ENCODE measurements at places on chromosomes 6 and 20.

DNA sequence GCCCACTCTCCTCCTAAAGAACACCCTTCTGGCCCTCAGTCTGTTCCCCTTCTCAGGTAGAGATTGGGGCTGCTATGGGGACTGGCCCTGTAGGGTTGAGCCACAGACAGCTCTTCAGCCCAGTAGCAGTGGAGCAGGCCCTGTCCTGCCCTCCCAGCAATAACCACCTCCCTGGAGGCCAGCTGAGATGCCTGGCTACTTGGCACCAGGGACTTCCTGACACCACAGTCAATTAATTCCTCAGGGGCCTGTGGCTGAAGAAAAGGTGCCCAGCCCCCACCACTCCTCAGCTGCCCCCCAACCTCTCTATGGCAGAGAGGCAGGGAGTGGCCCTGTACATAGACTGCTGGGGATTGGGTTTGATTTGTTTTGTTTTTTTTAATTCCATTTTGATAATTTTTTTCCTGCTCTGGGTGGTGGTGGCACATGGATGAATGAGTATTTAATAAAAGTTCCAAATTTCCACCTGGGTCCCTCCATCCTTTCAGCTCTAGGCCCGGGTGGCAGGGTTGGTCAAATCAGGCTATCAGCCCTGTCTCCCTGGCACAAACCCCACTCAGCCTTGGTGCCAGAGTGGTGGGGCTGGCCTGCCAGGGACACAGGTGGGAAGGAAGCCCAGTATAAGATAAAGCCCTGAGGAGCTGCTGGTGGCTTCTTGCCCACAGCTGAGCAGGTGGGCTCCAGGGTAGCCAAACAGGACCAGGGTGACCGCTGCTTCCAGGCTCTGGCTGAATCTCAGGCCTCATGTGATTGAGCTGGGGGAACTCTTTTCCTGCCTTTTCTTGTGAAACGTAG, 1.9 kb upstream of the DEF6 start:
- no peak for DNase-seq

DNA sequence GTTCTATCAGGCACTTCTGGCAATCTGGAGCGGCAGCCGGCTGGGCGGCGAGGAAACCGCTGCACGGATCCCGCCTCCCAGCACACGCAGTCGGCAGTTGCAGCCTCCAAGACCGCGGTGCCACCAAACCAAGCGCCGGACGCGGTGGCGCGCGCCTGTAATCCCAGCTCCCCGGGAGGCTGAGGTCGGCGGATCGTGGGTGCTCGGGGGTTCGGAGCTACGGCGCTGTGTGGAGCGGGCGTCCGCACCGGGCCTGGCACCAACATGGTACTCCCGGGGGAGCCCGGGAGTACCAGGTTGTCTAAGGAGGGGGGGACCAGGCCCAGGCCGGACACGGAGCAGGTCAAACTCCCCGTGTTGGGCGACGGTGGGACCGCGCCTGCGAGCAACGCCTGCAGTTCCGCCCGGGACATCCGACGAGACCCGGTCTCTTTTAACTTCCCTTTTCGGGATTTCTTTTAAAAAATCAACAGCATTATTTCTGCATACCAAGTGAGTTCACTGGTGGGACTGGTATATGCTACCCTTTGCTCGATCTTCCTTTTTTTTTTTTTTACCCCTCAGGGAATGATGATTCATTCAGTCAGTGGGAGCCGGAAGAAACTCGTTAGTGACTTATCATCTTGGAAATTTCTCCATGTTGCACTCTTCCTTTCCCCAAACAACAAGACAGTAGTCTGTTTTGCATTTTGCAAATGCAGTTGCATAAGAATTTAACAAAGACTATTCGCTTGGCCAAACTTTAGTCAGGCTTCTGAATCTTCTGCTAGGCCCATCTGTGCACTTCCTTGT, 27.6 kb downstream of the ZNF311 start:
- peak; percentile 51 for DNase-seq

GRCh38 chr6:29734046-29735018, 11.1 kb downstream of the HLA-F start:
- DNase-seq = no peak

GRCh38 chr20:49593466-49594142, 25.7 kb upstream of the PTGIS start:
- DNase-seq = no peak

- no peak for DNase-seq
These were observed 1122.3 kb downstream of the EPHA7 start for GRCh38 chr6:92297101-92297500.

DNA sequence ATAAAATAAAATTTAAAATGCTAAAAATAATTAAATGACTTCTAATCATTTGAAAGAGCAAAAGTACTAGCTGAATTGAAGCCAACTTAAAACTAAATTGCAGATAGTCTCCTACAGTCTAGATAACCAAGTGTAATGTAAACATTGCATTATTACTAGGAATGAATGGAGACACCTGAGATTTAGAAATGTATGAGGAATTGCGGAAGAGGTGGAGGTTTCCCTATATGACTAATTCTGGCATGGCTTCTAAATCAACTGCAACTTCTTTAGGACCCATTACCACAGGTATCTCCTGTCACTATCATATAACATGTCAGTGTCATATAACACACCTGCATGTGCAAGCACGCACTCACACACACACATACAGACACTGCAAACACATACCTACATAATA, 13.2 kb upstream of the GPR6 start:
- no peak for DNase-seq
